ENCODE measurements at places on chromosomes 12 and 14.

- DNase-seq: no peak
Observed at GRCh38 chr14:50970886-50971781, 26.9 kb upstream of the PYGL start.

DNA sequence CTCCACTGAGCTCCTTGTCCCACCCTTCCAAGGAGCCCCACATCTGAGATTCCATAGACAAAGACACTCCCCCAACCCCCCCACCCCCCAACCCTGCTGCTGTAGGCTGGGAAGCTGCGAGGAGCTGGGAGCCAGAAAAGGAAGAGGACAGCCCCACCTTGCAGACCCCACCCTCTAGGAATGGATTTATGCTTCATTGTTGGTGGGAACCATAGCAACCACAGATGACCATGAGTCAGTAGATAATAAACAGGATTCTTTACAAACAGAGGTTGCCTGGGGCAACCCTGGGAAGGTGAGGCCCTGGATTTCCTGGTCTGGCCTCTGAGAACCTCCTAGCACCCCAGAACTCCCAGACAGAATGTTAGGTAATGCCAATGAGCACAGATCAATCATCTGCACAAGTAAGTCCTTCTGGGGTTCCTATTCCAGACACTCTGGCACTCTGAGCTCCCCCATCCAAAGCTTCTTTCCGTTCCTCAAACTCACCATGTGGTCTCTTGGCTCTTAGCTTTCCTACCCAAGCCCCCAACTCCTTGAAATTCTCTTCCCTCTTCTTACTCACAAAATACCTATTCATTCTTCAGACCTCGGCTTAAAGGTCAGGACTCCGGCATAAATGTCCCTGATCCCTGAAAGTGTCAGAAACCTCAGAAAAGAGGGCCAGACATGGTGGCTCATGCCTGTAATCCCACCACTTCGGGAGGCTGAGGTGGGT, 15.2 kb upstream of the PLEKHG6 start:
- peak; percentile 58 for DNase-seq

DNA sequence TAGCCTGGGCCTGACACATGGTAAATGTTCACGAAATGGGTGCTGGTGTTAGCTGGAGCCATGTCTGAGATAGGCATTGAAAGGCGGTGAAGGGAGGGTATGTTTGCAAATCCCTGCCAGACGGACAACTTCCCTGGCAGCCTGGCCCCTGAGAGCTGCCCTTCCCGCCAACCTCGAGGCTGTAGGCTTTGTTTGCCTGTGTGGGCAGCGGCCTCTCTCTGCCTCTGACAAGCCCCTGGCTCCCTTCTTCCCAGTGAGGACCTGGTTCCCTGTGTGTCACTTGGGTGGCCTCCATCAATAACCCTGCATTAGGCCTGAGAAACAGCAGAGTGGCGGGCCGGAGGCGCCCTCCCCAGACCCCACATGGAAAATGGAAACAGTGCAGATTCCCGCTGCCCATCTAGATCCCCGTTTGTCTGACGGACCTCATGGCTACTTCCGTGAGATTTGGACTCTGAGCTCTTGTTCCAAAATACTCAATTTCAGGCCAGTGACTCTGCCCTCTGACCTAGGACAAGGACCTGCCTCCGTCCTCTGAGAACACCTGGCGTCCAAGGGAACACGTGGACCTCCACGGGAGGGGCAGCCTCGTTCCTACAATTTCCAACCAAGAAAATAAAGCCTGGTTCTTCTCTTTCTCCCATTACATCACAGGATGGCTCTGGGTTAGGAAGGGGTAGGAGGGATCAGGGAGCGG, 325.5 kb downstream of the DPF3 start:
- no peak for DNase-seq

- no peak for DNase-seq
Observed at GRCh38 chr14:95683793-95684192, 2.4 kb upstream of the TCL1B start.

GRCh38 chr12:12954356-12954755, 2.4 kb upstream of the GPRC5D start:
- DNase-seq: peak; percentile 34

DNA sequence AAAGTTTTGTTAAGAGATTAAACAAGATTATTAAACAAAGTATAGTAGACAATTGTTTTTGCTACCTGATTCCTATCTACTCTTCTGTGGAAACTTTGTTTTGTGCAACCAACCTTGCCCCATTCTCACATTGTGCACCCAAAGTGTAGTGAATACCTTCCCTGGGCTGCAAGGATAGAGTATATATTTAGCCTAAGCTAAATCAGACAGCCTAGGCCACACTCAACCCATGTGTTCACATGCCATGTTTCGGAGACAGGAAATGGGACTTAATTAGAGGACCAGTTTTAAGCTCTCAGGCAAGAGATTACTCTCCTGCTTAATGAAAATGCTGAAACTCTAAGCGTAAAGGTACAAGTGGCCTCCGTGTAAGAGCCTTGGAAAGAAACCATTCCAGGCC, 734.9 kb upstream of the USP15 start:
- DNase-seq: no peak

- DNase-seq: no peak
Observed at GRCh38 chr12:41365653-41366171, 177.6 kb downstream of the PDZRN4 start.

DNA sequence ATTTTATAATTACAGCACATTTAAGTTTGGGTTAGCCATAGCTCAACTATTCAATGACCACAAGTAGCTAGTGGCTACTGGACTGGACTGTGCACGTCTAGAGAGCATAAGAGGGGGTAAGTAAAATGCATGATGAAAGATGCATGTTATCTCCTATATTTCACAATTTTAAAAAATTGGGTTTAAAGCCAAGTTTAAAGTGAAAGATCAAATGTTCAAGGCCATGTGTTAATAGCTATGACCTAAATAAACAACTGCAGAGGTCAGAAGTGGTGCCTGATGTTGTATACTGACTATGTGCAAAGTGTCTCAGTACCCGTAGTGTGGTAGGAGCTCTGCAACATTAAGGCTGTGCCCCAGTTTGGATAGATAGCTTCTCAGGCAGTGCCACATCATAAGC, 48.2 kb downstream of the BMP4 start:
- DNase-seq: no peak

DNA sequence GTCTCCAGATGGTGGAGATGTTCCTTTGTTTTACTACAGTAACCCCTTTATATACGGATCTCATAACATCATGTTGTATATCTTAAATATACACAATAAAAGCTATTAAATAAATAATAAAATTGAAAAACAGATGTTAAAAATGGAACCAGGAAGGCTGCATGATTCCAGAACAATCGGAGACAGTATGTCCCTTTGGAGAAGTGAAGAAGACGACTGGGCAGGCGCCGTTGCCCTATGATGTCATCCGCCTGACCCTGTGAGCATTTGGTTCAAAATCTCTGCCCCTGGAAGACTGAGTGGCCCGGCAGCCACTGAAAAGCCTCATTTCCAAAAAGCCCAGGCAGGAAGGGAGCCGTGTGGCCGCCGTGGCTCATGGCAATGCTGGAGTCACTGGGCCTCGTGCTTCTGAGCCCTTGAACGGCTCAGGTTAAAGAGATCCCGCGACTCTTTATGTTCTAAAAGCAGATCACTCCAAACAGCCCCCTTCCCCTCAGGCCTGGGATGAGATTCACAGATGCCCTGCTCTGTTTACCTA, 30.8 kb downstream of the RIMBP2 start:
- no peak for DNase-seq

DNA sequence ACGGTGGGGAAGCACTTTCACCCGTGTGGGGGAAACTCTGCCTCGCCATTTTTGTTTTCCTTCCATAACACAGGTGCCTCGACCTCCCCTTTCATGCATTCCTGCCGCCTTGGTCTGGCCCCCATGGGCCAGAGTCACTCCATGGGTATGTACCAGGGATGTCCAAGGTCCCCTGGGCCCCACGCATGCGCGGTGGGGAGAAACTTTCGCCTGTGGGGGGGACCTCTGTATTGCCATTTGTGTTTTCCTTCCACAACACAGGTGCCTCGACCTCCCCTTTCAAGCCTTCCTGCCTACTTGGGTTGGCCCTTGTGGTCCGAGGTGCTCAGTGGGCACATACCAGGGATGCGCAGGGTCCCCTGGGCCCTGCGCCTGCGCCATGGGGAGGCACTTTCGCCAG, 345.8 kb downstream of the ALG10 start:
- DNase-seq: no peak

DNA sequence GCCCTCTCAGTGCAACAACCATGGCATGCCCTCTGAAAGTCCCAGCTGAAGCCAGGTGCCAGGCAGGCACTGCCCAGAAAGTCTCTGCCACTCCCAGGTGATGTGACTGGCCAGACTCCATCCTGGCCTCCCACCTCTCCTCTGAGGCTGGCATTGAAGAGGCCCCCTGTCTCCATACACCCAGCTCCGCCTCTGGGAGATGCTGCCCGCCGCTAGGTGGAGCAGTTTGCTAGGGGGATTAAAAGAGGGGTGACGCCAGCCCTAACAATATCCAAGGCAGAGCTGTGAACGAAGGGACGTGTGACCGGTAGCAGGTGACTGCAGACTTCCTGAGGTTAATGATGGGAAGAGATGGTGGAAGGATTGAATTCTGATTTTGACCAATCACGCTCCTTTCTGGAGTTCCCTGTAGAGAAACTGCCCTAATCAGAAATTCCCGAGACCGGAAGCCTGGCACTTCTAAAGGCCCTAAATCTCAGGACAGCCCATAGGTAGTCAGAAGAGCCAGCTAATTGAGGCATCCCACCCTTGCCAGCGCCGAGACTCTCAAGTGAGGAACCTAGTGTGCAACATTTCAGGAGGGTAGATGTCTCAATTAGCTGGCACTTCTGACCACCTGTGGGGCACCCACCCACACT, 8.3 kb upstream of the PLEK2 start:
- DNase-seq: no peak

DNA sequence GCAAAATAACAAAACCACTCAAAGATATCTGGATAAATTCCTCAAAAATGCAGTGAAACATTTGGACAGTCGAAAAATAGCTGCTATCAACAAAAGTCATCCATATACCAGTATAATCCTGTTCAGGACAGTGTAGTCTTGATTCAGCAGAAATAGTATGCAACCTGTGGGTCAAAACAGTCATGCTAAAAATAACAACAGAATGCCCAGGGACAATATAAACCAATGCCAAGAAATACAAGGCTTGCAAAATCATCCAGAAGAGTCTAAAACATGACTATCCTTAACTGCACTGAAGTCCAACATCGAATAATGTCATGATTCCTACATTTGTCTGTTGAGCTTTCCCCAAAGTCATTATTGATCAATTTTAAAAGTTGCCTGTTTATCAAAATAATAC, 425.9 kb downstream of the FSCB start:
- no peak for DNase-seq

DNA sequence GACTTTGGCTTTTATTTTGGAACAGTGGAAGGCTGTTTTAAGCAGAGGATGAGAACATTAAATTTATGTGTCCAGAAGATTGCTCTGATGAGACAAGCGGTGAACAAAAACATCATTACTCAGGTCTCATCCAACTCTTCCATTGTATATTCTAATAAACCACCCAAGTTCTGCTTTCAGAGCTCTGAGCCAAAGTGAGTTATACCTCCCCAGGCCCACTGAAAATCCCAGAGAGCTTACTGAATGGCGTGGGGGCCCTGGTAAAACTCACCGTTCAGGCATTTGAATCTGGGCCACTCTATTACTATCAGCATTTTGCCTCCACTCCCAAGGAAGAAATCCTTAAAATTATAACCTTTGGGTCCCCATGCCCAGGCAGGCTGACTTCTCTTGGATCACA, 122.0 kb upstream of the HIF1A start:
- peak; percentile 69 for DNase-seq

DNA sequence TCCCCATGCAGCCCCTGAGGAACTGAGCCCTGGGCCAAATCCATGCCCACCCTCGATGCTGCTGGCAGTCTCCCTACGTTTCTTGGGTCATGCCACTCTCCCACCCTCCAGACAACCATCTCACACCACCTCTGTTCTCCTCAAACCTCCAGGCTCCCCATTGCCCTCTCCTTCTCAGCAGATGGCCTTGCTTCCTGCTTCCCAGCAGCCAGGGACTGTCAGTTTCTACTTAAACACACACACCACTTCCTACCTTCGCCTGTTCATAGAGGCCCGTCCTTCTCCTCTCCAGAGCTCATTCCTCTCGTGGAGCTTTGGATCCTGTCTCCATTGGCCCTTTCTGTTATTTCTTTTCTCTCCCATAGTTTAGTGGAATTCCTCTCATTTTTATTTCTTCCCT, 27.1 kb downstream of the ZNF664 start:
- DNase-seq: no peak

DNA sequence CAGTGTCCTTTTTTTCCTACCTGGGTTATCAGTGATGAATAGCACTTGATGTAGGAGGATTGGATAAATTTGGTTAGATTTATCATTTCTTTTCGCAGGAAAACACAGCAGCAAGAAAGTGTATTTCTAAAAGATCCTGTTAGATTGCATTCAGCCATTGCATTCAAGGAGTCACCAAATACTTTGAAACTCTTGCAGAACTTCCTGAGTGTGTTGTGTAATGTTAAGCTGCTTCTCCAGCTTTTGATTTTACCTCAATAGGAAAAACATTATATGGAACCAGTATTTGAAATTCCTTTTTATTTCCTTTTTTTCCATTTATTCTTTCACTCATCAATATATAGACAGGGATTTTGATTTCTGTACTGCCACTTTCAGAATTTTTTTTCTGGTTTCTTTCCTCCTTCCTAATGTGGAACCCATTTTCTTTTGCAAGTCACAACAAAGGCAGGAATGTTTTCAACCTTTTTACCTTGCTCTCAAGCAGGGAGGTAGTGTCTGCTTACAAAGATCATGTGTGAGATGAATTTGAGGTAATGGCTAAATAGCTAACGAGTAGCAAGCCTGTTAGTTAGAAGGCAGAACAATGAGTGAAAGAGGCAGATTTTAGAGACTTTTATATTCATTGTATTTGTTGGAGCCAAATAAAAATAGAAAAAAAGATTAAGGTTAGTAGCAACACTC, 56.2 kb downstream of the PPHLN1 start:
- DNase-seq: peak; percentile 4

- peak; percentile 77 for DNase-seq
Observed at GRCh38 chr12:58314610-58315009, 373.2 kb downstream of the ATP23 start.

DNA sequence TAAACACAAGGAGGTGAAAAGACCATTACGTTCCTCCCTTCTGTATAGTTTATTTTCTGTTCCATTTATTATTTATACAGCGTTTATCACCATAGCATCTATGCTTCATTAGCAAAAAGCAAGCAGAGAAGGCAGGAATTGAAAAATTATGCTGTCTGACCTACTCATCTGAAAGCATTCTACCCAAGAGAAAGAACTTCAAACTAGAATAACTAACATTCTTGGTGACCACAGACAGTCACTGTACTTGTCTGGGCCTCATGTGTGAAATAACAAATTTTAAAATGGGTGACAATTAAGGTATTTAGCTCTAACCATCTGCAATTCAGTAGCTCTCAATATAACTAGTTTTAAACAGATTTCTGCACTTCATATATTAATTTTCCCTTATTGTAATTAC, 29.3 kb upstream of the PDE3A start:
- DNase-seq: peak; percentile 50

- no peak for DNase-seq
Observed at GRCh38 chr14:68767248-68767645, 25.6 kb downstream of the ZFP36L1 start.

DNA sequence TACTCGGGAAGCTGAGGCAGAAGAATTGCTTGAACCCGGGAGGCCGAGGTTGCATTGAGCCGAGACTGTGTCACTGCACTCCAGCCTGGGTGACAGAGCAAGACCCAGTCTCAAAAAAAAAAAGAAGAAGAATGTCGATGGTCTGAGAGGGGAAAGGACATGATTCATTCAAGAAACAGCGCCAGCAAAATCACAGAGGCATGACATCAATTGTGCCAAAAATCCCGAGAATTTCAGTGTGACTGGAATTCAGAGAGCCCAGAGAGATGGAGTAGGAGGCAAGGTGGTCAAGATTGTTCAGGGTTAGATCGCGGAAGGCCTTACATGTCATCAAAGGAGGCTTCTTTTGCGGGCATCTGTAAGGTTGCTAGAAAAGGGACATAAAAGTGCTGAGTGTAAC, 483.3 kb downstream of the VRK1 start:
- DNase-seq: peak; percentile 21

Measured in fibroblast of skin of abdomen (primary cell).